ENCODE measurements at places on chromosomes 1 and 21.

DNA sequence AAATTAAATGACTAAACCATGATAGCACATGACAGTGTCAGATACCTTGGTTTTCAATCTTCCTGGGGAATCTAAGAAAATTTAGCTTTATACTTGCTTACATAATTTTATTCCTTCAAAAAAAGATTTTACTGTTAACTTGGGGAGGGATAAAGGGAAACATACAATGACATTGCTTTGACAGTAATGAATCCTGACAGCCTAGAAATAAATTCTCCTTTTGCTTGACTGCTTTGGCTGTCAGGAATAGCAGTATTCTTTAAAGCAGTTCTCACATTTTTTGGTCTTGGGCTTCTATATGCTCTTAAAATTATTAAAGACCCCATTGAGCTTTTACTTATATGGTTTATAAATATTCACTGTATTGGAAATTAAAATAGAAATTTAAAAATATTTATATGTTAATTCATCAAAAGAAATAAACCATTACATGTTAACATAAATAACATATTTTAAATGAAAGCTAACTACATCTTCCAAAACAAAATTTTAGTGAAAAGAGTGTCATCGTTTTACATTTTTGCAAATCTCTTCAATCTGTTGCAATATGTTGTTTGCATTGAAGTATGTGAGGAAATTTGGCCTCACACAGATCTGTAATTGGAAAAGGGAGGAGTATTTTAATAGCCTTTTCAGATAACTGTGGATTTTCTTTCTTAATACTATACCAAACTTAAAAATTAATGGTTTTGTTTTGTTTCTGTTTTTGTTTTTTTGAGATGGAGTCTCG lies 16.1 kb downstream of the EPHX4 start:
- no peak for DNase-seq

GRCh38 chr21:28066076-28066475 lies 926.6 kb downstream of the LTN1 start:
- DNase-seq = no peak

GRCh38 chr1:5920201-5920600 lies 72.0 kb downstream of the NPHP4 start:
- DNase-seq = no peak

GRCh38 chr1:14846688-14847087 lies 248.2 kb downstream of the KAZN start:
- no peak for DNase-seq

GRCh38 chr1:114330451-114330983 lies 176.8 kb upstream of the SYT6 start:
- DNase-seq = no peak

GRCh38 chr1:105636052-105636451 lies 1420.4 kb upstream of the PRMT6 start:
- peak; percentile 13 for DNase-seq

DNA sequence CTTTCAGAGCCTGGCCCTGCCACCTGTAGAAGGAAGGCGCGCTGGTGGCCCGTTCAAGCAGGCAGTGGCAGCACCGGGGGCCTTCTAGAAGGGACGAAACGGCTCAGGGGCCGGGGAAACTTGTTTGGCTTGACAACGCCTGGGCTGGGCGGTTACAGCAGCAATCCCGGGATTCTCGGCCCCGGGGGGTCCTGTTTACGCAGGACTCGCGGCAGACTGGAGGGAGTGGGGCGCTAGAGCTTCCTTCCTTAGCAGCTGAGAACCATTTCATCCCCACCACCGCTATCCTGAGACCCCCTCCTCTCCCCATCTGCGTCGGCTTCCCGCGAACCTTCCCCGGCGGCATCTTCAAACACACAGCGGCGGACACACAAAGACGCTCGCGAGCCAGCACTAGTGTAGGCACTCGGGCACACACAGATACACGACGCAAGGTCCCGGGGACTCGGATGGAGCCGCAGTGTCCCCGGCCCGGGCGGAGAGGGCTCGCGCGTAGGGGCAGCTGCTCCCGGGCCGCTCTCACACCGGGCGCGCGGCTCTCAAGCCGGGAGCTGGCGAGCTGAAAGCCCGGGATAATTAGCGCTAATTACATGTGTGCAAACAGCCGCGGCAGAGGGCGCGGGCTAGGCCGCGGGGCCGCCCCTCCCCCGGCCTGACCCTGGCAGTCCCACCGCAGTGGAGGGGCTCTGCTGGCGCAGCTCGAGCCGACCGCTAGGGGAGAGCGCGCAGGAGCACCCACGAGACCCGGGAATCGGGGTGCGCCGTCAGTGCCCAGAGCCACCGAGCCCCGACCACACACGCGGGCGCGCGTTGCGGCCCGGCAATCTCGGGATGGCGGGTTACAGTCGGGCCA lies 271.4 kb downstream of the FOXD2 start:
- peak; percentile 92 for DNase-seq

DNA sequence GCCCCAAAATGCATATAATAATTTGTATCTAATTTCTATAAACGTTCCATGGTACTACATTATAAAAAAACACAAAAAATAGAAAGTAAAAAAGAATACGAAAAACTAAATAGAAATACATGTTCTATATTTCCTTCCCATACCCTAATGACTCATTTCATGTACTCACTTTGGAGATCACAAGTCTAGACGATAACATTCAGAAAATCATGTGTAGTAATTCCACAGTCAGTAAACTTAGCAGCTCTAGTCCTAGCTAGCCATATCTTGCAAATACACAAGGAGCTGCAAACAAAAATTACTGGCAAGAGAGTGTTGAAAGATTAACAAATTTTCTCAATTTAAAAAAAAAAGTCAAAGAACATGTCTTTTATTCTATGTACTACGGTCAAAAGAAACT lies 1.4 kb downstream of the GOLPH3L start:
- no peak for DNase-seq

DNA sequence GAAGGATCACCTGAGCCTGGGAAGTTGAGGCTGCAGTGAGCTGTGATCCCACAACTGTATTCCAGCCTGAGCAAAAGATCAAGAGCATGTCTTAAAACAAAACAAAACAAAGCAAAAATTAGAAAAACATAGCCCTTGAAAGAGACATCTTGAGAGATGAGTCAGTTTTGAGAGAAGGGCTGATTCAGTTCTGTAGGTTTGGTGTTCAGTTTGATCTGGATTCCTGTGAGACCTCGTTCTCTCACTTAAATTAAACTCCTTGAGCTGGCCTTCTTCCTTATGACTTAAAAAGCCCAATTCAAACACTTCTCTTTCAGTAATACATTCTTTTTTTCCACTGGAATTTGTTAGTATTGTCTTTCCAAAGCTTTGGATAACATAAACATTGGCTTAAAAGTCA lies 164.2 kb downstream of the NRIP1 start:
- DNase-seq = no peak

GRCh38 chr1:28258628-28259251 lies 578 bp upstream of the SESN2 start:
- DNase-seq = no peak

- DNase-seq = peak; percentile 20
Observed at GRCh38 chr1:66695116-66695515, 57.1 kb upstream of the DYNLT5 start.

- DNase-seq = no peak
Observed at GRCh38 chr1:73516451-73516850, 681.5 kb downstream of the LRRIQ3 start.

DNA sequence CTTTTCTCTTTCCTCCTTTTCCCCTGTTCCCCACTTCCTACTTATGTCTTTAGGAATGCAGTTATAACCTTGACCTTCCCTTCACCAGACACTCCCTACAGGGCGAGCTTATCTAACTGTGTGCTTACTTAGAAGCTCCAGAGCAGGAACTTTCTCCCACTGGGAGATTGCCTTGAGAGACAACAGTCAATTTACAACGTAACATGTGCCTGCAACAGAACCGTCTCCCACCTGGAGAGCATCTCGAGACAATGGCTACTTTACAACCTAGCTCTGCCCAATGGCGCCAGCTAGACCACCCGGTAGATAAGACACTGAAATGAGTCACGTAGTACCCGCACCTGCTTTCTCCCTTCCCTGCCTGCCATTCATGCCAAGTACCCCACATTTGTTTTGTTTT lies 16.7 kb downstream of the HMGN1 start:
- DNase-seq = no peak

GRCh38 chr1:214341459-214341858 lies 60.5 kb downstream of the SMYD2 start:
- no peak for DNase-seq

DNA sequence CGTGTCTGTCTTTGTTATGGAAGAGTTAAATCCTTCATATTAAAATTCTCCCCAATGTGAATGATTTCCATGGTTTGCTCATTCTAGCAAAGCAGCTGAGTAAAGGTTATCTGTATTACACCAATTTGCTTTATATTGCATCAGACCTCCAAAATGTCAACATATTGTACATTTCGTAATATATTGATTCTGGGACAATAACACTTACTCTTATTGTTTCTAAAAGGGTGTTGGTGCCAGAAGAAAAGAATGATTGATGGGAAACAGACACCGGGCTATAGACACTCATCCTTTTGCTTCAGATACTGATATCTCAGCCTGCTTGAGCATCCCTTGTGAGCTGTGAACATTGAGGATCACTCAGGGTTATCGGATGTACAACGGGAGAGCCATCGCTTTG lies 7.0 kb downstream of the NTNG1 start:
- no peak for DNase-seq

DNA sequence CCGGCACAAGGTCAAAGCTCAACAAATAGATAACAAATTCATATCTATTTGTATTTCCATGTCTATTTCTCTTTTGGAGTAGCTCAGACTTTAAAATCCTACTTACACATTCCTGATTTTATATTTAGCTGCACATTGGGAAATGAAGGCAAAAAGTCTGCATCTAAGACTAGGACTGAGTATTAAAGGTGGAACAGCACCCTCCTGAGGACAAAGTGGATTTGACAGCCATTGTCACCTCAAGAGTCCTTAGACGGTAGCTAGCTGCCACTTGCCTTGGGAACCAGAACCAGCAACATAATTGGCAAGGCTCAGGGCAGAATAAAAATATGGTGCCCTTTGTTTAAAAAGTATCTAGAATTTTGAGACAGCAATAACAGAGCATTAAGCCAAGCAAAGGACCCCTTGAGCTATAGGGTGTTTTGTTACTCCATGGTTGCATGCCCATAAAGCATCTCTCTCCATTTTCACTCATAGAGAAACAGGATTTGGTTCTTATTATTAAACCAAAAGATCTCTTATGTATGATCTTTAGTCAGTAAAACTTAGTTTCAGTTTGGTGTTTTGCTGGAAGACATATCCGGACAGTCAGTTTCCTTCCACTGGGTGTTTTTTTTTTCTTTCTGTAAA lies 30.0 kb upstream of the SGIP1 start:
- DNase-seq = peak; percentile 74

- no peak for DNase-seq
Observed at GRCh38 chr1:165057956-165058355, 298.6 kb downstream of the LMX1A start.

DNA sequence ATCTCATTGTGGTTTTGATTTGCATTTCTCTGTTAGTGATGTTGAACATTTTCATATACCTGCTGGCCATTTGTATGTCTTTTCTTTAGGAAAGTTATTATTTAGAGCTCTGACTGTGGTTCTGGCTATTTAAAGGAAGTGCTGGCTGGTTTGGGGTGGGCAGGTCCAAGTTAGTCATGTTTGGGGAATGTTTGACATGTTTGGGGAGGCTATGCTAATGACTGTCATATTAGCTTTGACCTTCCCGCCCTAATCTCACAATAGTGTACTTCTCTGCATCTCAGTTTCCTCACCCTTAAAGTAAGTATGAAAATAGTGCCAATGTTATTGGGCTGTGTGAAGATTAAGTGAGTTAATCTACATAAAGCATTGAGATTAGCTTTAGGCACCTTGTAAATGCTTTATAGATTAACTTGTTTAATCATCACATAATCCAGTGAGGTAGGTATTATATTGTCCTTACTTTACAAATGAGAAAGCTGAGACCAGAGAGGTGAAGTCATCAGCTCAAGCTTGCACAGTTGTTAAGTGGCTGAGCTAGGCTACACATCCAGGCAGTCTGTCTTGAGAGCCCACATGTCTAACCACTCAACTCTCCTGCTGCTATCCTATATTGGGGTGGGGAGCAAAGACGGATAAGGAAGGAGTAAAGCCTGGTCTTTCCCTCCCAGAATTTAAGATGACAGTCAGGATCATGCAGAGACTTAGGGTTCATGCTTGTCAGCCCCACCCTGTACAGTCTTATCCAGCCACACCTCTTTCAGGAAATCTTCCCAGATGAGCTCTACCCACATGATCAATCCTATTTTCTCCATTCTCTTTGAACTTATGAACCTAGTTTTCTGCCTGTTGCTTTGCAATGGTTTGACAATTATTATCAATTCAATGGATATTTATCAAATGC lies 22.8 kb upstream of the CRNN start:
- no peak for DNase-seq

GRCh38 chr1:25647106-25647505 lies 30.5 kb downstream of the MAN1C1 start:
- DNase-seq = no peak

- no peak for DNase-seq
Observed at GRCh38 chr1:165742194-165742593, 26.5 kb downstream of the TMCO1 start.

GRCh38 chr1:111512132-111512889 lies 8.9 kb upstream of the ADORA3 start:
- DNase-seq = no peak

DNA sequence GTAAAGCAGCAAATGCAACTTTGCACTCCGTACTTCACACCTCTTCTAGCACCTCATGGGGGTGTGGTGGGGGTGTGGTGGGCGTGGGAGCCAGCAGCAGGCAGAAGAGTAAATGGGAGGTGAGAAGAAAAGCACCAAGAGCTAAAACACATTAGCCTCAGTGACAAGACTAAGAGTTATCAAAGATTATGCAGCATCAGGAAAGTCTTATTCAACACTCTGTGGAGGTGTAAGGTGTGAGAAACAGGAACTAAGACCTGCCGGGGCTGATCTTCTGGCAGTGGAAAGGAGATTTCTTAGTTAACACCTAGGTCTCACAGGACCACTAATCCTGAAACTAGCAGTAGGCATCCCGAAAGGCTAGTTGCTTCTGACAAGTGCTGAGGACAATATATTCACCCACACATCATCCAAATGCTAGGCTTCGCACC lies 9.9 kb downstream of the TGFBR3 start:
- no peak for DNase-seq

- DNase-seq = no peak
Observed at GRCh38 chr1:43901196-43901961, 32.2 kb upstream of the ARTN start.

GRCh38 chr1:113991467-113991997 lies 12.3 kb downstream of the OLFML3 start:
- no peak for DNase-seq

DNA sequence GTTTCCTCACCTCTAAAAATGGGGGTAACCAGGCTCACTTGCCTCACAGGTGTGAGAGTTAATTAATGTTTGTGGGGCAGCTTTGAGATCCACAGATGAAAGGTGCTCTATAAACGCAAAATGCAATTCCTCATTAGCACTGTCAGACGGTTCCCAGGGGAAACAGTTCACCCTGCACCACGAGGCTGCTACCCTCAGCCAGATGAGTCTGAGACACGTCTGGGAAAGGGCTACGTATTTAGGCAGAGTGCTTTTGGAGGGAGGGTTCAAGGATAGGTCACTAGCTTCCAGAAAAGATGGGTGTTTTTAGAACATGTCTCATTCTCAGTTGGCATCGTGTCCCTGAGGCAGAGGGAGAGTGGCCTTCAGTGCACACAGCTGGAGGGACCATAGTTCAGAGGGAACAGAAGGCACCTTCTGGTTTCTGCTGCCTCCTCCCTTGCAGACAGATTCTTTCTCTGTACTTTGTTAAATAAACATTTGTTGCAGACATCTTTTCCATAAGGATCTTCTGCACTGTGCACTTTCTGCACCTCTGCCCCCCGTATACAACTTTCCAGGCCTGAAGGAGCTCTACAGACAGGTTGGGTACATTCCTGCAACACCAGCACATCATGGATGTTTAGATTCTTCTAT lies 139.9 kb downstream of the CLIC6 start:
- no peak for DNase-seq
